ENCODE measurements at places on chromosomes 7 and 10.

DNA sequence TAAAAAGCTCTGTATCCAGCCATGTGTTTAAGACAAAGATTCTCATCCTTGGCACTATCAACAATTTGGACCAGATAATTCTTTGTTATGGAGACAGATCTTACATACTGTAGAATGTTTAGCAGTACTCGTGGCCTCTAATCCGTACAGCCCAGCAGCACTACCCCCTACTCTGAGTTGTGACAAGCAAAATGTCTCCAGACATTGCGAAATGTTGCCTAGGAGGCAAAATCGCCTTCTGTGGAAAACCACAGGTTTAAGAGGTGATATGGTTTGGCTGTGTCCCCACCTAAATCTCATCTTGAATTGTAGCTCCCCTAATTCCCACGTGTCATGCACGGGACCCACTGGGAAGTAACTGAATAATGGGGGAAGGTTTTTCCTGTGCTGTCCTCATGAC is 186.7 kb downstream of the CHCHD3 start:
- DNase-seq, result no peak

- DNase-seq, result no peak
These were observed 35.6 kb upstream of the CAV2 start for GRCh38 chr7:116463956-116464355.

- no peak for DNase-seq
These were observed 336.7 kb upstream of the KLF6 start for GRCh38 chr10:4121502-4122380.

- DNase-seq, result no peak
These were observed 184.4 kb downstream of the TCERG1L start for GRCh38 chr10:131127138-131127589.

DNA sequence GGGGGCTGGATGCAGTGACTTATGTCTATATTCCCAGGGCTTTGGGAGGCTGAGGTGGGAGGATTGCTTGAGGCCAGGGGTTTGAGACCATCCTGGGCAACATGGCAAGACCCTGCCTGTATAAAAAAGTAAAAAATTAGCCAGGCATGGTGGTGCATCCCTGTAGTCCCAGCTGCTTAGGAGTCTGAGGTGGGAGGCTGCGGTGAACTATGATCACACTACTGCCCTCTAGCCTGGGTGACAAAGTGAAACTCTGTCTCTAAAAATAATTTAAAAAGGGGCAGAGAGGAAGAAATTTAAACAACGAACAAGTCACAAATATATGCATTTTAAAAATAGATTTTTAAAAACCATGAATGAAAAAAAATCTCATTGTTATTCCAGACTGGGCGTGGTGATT is 46.2 kb upstream of the FEZF1 start:
- DNase-seq, result no peak

DNA sequence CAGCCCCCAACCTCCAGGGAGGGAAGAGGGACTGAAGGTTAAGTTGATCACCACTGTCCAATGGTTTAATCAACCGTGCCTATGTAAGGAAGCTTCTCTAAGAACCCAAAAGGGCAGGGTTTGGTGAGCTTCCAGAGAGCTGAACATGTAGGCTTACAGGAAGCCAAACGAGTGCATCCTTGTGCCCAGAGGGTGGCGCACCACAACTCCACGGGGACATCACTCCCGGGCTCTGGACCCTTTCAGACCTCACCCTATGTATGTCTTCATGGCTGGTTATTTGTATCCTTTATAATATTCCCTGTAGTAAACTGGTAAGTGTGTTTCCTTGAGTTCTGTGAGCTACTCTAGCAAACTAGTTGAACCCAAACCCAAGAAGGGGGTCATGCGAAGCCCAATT is 11.5 kb upstream of the NFKB2 start:
- DNase-seq, result no peak

DNA sequence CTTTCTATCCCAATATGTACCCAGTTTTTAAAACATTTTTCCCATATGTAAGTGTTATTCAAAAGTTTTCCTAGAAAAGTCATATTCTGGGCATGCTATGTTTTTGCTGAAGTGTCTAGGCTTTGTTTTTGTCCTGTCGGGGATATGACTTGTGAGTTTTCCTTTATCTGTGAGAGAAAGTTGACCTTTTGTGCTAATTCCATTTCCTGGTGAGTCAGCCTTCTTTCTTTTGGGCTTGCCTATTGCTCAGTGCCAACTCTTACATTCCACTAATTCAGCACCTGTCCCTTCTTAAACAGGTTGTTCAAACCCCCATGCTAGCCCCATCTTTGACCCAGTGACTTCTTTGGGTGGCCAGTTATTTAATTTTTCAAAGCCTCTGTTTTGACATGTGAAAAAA is 146.2 kb downstream of the AHR start:
- DNase-seq, result no peak

All from NCI-H446 (cell line).